AG04450 (cell line): ENCODE measurements at places on chromosomes 6 and 20.

- no peak for DNase-seq
These were observed 668.2 kb upstream of the GJE1 start for GRCh38 chr6:141464490-141464889.

GRCh38 chr20:64241061-64241460 is 14.5 kb upstream of the PCMTD2 start:
- DNase-seq, result no peak

DNA sequence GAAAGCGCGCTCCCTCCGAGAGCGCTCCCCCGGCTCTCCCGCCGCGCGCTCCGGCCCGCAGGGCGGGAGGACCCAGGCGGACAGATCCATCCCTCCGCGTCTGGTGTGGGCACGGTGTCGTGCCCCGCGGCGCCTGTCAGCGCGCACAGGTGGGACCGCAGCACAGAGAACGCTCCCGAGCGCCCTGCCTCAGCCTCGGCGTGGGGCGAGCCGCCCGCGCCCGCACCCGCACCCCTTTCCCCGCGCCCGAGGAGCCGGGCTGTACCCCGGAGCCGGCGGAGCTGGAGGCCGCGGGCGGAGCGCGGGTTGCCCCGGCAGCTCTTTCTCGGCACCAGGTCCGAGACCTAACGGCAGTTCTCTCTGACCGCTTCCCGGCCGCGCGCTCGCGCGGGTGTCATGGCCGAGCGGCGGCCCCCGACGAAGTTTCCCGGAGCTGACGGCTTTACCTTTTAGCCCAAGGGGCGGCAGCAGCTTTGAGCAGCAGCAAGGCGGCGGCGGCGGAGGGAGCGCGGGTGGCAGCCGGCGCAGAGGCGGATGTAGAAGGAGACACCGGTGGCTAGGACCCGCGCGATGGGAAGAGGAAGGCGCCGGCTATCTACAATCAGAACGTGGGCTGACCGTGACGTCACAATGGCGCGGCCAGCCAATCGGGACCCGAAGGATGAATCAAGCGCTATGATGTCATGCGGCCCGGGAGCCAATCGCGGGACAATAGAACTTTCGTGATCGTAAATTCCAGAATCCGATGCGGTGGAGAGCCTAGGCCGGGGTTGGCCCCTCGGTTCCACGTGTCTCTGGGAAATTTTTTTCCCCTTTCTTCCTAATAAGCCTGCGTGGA is at the start of gene ELOVL5:
TSS of gene ELOVL5 (minus strand) at position 580 of the 838 bp plus-strand sequence. CDS start 53,251 bp downstream, outside the sequence.
- DNase-seq, result peak; percentile 95

DNA sequence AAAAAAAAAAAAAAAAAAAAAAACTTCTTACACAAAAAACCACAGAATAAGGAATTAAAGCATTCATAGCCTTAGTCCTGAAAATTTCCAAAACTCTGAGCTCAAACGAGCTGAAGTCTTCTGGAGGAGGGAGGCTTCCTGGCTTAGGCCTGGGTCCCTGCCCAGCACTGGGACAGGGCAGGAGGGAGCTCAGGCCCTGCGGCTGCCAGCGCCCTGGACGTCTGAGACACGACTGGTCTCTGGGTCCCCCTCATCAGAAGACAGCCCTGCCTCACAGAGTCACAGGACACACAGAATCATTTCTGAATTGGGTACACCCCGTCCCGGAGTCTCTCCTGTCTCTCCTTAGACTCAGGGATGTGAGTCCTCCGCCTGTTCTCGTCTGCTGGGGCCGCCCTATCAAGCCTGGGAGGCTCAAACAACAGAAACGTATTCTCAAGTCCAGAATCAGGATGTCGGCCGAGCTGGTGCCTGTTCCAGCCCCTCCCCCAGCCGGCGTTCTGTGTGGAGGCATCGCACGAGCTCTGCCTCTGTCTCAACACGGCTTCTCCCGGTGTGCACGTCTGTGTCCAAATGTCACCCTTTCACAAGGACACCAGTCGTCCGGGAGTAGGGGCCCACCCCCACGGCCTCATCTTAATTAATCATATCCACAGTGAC is 39.4 kb downstream of the ZBTB46 start:
- no peak for DNase-seq

DNA sequence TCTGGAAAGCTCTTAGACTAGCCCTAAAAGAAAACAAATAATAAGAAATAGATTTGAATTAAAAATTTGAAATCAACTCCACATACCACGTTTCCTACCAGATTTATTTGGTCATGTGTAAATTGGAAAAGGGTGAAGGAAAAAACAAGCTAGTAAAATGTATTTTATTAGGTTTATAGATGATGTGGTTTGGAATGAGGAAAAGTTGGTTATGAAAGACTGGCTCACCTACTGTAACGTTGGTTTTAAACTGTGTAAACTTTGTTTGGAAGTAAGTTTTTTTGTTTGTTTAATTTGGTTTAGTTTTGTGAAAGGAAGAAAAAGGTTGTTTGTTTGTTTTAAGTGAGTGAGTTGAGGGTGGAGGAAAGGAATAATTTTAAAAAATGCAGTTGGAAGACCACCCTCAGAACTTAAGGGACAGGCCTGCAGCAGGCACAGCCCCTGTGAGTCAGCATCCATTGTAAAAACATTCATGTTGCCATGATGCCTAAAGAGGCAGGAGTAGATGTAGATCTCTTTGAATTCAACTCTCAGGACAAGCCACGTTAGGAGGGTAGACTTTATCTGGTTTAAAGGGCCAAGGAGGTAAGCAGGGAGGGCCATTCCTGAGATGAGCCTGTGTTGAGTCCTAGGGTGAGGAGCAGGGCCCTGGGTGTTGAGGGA is 93.7 kb upstream of the SCGN start:
- no peak for DNase-seq
